ENCODE measurements at places on chromosomes 13 and 19.

DNA sequence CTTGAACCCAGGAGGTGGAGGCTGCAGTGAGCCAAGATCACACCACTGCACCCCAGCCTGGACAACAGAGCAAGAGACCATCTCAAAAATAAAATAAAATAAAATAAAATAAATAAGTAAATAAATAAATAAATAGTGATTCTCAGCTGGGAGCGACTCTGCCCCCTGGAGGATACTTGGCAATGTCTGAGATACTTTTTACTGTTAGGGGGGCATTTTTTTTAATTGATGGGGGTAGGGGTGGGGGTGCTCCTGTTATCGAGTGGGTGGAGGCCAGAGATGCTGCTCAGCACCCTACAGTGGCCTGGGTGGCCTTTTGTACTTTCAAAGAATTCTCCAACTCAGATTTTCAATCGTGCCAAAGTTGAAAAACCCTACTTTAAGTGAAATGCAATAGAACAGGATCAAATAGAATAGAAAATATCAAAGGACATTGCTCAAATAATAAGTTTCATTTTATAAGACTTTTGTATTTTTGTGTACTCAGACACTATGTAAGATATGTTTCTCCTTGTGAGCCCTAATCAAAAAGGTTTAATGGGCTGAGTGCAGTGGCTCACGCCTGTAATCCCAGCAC lies 7.1 kb upstream of the CLPP start:
- peaks cover 2% of the 10 kb centered on the region for H3K36me3 ChIP-seq
- DNase-seq: no peak
- no peaks in the 10 kb centered on the region for H3K4me1 ChIP-seq
- H3K27me3 ChIP-seq: no peaks in the 10 kb centered on the region
- H3K27ac ChIP-seq: no peak overlapping the region

- peaks cover 9% of the 10 kb centered on the region for H3K4me1 ChIP-seq
- H3K36me3 ChIP-seq: no peaks in the 10 kb centered on the region
- DNase-seq: no peak
- no peak overlapping the region for H3K4me3 ChIP-seq
- H3K27me3 ChIP-seq: peaks cover 6% of the 10 kb centered on the region
These were observed 58.5 kb downstream of the SPATA13 start for GRCh38 chr13:24218977-24219376.

GRCh38 chr19:39307046-39307821 lies 11.0 kb downstream of the IFNL1 start:
- H3K27ac ChIP-seq: no peak overlapping the region
- peaks cover 12% of the 10 kb centered on the region for H3K36me3 ChIP-seq
- H3K27me3 ChIP-seq: no peaks in the 10 kb centered on the region
- H3K4me1 ChIP-seq: peaks cover 10% of the 10 kb centered on the region
- no peak for DNase-seq
- H3K4me3 ChIP-seq: no peak overlapping the region

DNA sequence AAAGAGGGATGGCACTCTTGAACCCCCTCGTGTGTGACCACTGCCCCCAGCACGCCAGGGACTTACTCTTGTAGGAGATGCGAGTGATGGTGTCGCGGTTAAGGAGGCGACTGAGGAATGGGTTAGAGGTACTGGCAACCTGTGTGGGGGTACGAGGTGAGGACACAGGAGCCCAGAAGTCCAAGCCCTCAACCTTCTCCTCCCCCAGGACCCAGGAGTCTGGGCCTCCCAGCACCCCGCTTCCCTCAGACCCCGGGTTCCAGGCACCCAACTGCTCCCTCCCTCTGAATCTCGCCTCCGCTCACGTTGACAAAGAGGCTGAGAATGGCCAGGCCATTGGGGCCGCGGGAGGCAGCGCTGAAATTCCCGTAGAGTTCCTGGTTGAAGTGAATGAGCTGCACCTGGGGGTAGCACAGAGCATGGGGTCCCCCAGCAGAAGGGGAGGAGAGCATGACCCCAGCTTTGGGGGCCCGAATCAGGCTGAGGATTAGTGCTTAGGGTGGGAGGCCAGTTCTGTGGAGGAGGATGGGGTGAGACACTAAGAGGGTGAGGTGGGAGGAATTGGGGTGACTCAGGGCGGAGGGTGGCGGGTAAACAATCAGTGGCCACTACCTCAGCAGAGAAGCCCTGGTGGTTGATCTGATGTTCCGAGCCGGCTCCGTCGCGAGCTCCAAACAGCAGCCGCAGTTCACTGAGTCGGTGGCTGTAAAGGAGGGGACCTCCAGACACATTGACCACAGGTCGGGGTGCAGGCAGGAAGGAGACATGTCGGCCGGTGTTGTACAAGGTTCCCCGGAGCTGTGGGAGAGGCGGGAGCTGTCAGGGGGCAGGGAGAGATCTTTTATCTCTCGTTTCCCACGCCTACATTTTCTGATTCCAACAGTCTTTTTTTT lies 2.5 kb upstream of the DBP start:
- no peaks in the 10 kb centered on the region for H3K27me3 ChIP-seq
- DNase-seq: no peak
- H3K4me1 ChIP-seq: peaks cover 33% of the 10 kb centered on the region
- H3K4me3 ChIP-seq: peak overlapping the region; percentile 52
- H3K36me3 ChIP-seq: peaks cover 3% of the 10 kb centered on the region
- peak overlapping the region; percentile 97 for H3K27ac ChIP-seq

DNA sequence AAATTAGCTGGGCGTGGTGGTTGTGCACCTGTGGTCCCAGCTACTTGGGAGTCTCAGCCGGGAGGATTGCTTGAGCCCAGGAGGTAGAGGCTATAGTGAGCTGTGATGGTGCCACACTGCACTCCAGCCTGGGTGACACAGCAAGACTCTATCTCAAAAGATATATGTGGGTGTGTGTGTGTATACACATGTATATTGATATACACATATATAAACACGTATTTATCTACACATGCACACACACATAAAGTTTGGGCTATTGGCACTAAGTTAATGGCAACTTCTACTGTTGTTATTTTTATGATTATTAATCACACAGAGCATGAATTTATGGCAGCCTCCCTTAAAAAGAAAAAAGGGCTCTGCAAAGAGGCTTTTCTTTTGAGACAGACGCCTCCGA lies 27.1 kb upstream of the ABCC4 start:
- H3K27me3 ChIP-seq: peaks cover 7% of the 10 kb centered on the region
- DNase-seq: no peak
- no peak overlapping the region for H3K4me3 ChIP-seq
- no peaks in the 10 kb centered on the region for H3K4me1 ChIP-seq
- no peaks in the 10 kb centered on the region for H3K36me3 ChIP-seq

DNA sequence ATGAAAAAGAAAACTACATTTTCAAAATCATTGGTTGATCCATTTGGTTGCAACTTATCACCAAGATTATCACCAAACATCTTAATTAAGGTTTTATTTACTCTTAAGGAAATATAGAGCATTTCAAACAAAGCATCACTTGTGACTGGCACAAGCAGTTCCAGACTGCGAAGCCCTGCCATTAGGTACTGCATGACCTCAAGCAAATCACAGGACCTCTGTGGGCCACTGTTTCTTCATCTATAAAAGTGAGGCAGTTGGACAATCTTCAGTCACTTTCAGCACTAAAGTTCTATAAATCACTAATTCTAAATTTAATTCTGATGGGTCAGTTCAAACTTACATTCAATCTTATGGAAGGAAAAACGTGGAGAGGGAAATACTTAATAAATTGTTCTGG lies 2.0 kb downstream of the ELF1 start:
- H3K27me3 ChIP-seq: no peaks in the 10 kb centered on the region
- no peaks in the 10 kb centered on the region for H3K36me3 ChIP-seq
- peaks cover 35% of the 10 kb centered on the region for H3K4me1 ChIP-seq
- H3K4me3 ChIP-seq: peak overlapping the region; percentile 89
- H3K27ac ChIP-seq: peak overlapping the region; percentile 97

- no peaks in the 10 kb centered on the region for H3K4me1 ChIP-seq
- H3K4me3 ChIP-seq: no peak overlapping the region
- peaks cover 16% of the 10 kb centered on the region for H3K27me3 ChIP-seq
- DNase-seq: no peak
These were observed 16.0 kb upstream of the GTF2F2 start for GRCh38 chr13:45104261-45104660.

- no peak for DNase-seq
- H3K36me3 ChIP-seq: peaks cover 3% of the 10 kb centered on the region
- no peaks in the 10 kb centered on the region for H3K27me3 ChIP-seq
- H3K27ac ChIP-seq: peak overlapping the region; percentile 79
- H3K4me1 ChIP-seq: peaks cover 60% of the 10 kb centered on the region
These were observed 95.0 kb downstream of the ARHGEF7 start for GRCh38 chr13:111210091-111210490.

DNA sequence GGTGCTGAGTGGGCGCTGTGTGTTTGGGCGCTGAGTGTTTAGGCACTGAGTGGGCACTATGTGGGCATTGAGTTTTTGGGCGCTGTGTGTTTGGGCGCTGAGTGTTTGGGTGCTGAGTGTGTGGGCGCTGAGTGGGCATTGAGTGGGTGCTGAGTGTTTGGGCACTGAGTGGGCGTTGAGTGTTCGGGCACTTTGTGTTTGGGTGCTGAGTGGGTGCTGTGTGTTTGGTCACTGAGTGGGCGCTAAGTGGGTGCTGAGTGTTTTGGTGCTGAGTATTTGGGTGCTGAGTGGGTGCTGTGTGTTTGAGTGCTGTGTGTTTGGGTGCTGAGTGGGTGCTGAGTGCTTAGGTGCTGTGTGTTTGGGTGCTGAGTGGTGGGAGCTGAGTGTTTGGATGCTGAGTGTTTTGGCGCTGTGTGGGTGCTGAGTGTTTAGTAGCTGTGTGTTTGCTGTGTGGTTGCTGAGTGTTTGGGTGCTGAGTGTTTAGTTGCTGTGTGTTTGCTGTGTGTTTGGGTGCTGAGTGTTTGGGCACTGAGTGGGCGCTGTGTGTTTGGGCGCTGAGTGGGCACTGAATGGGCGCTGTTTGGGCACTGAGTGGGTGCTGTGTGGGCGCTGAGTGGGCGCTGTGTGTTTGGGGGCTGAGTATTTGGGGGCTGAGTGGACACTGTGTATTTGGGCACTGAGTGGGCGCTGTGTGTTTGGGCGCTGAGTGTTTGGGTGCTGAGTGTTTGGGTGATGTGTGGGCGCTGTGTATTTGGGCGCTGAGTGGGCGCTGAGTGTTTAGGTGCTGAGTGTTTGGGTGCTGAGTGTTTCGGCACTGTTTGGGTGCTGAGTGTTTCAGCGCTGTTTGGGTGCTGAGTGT lies 47.2 kb upstream of the F7 start:
- no peaks in the 10 kb centered on the region for H3K27me3 ChIP-seq
- H3K4me3 ChIP-seq: no peak overlapping the region
- H3K4me1 ChIP-seq: peaks cover 2% of the 10 kb centered on the region
- no peak overlapping the region for H3K27ac ChIP-seq
- peaks cover 2% of the 10 kb centered on the region for H3K36me3 ChIP-seq
- no peak for DNase-seq

DNA sequence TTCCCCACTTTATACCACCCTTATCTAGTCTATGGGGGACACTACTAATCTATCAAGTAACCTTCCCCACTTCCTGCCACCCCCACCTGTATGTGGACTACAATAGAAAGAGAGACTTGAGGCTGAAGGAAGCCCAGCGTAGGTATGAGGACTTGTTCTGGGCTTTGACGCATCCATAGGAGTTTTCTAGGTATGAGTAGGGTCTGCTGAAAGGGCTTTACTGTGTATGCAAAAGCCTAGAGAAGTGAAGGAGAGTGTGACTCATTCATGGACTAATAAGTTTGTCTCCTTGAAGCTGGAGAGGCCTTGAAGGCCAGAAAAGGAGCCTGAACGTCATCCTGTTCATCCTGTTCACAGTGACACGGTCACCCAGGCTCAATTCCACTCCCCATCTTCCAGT lies 21.8 kb downstream of the TINCR start:
- peak overlapping the region; percentile 37 for H3K27ac ChIP-seq
- no peaks in the 10 kb centered on the region for H3K4me1 ChIP-seq
- DNase-seq: no peak

DNA sequence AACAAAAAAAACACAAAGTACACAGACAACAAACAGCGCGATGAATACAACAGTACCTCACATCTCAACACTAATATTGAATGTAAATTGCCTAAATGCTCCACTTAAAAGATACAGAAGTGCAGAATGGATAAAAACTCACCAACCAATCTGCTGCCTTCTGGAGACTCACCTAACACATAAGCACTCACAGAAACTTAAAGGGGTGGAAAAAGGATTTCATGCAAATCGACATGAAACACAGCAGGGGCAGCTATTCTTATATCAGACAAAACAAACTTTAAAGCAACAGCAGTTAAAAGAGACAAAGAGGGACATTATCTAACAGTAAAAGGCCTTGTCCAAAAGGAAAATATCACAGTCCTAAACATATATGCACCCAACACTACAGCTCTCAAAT lies 209.5 kb downstream of the ABCC4 start:
- H3K27me3 ChIP-seq: no peaks in the 10 kb centered on the region
- no peak for DNase-seq
- no peaks in the 10 kb centered on the region for H3K36me3 ChIP-seq
- H3K27ac ChIP-seq: no peak overlapping the region

- DNase-seq: no peak
- no peak overlapping the region for H3K4me3 ChIP-seq
- H3K27me3 ChIP-seq: no peaks in the 10 kb centered on the region
- no peak overlapping the region for H3K27ac ChIP-seq
- no peaks in the 10 kb centered on the region for H3K4me1 ChIP-seq
These were observed 13.7 kb downstream of the ZNF461 start for GRCh38 chr19:36652958-36653357.

- no peak overlapping the region for H3K4me3 ChIP-seq
- H3K4me1 ChIP-seq: peaks cover 3% of the 10 kb centered on the region
- DNase-seq: no peak
- peaks cover 2% of the 10 kb centered on the region for H3K36me3 ChIP-seq
- H3K27me3 ChIP-seq: no peaks in the 10 kb centered on the region
These were observed 102.7 kb downstream of the ATP11A start for GRCh38 chr13:112792511-112792910.

DNA sequence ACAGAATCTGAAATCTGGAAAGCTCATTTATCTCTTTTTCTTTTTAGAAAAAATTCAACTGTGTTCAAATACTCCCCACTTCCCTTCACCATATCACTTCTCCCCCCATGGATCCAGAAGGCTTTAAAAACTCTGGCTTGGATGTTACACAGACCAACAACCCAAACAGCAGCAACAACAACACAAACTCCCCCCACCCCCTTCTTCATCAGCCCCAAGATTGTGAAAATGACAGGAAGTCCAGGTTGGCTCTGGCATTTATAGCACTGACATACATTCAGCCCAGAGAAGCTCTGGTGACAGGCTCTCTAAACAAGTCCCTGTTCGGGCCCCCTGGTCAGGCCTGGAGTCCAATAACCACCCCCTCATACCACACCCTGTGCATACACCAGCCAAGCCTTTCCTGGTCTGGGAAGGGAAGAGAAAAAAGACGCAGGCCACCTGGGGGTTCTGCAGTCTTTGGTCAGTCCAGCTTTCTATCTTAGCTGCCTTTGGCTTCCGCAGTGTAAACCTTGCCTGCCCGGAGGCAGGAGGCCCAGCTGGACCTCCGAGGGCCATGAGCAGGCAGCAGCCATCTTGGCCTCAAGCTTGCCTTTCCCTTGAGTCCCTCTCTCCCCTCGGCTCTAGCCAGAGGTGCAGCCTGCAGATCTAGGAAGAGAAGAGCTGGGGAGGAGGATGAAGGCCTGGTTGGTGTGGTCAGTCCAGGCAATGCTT lies 6.8 kb downstream of the CDX2 start:
- H3K4me1 ChIP-seq: peaks cover 4% of the 10 kb centered on the region
- H3K36me3 ChIP-seq: no peaks in the 10 kb centered on the region
- H3K27ac ChIP-seq: no peak overlapping the region
- H3K4me3 ChIP-seq: no peak overlapping the region
- no peak for DNase-seq
- peaks cover 79% of the 10 kb centered on the region for H3K27me3 ChIP-seq

GRCh38 chr13:91868351-91868750 lies 469.9 kb downstream of the GPC5 start:
- H3K36me3 ChIP-seq: no peaks in the 10 kb centered on the region
- H3K4me1 ChIP-seq: no peaks in the 10 kb centered on the region
- no peak overlapping the region for H3K27ac ChIP-seq
- H3K4me3 ChIP-seq: no peak overlapping the region
- DNase-seq: no peak
- H3K27me3 ChIP-seq: no peaks in the 10 kb centered on the region
